ENCODE measurements at places on chromosomes 1 and 21.

GRCh38 chr1:55749975-55750627 is 534.9 kb upstream of the USP24 start:
- DNase-seq: no peak

DNA sequence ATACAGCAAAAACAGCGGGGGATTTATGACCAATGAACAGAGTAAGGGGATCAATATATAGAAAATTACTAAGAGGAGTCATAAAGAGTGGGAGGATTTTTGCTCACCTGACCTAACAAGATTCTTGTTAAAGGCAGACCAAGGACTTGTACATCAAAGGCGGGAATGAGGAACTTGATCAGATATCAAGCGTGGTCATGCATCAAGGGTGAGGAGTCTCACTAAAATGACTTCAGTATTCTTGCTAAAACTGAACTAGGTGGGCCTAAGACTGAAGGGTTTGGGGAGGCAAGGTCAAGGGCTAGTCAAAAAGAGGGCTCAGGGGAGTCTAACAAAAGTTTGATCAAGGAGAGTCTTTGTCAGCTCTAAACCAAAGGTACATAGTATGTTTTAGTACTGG is 2.1 kb downstream of the MOV10 start:
- no peak for DNase-seq

- DNase-seq: no peak
Observed at GRCh38 chr1:158285756-158286241, 3.9 kb upstream of the CD1C start.

GRCh38 chr21:38805328-38806152 is at the start of gene ETS2:
Gene ETS2 (plus strand): TSS chr21:38805929. CDS start chr21:38810035, 4,106 bp downstream.
- peak; percentile 95 for DNase-seq

DNA sequence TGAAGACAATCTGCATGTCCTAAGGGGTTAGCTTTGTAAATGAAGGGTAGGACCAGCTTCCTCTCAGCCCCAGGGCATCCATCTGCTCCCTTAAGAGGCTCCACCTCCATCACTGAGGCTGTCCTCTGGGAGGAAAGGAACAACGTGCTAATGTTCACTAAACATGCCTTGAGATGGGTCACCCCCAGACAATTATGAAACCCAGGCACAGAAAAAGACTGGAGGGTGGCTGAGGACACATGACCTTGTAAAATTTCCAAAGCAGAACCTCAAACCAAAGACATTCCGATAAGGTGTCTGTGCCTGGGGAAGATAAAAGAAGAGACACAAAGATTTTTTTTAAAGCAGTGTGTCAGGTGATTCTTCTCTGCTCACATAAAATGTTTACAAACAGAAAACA is 37.6 kb upstream of the ZNF124 start:
- no peak for DNase-seq

GRCh38 chr1:210291786-210292230 is 36.9 kb upstream of the HHAT start:
- DNase-seq: peak; percentile 94

DNA sequence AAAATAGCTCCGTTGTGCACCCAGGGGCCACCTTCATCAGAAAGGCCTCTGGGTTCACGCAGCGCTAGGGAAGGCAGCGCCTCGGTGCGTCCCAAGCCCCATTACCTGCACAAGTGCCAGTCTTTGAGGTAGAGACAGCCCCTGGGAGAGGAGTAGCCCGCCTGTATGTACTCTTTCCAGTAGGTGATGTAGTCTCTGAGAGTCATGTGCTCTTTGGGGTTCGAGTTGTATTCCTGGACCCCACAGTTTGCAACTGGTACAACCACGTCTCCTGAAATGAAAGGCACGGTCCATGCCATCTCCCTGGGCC is 601 bp downstream of the JMJD4 start:
- no peak for DNase-seq

DNA sequence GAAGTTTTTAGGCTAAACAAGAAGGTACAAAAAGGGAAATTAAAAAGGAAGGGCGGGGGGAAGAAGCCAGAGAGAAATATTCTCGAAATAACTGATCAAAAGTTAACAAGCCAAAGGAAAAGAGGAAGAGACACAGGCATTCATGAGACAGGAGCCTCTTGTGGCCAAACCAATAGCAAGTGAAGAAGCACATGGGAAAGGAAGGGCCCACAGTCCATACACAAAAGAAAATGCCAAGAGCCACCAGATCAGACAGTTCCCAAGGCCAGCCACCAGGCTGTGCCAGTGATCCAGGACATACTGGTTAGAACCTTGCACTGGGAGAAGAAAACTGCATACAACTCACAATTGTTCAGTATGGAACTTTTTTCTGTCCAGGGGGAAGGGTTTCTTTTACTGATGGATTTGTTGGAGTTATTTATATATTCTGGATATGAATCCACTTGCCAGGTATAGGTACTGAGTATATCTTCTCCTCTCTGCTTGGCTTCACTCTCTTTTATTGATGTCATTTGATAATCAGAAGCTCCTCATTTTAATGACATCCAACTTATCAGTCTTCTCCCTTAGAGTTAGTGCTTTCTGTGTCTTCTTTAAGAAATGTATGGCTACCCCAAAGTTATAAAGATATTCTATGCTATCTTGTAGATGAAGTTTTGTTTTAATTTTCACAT is 76.8 kb downstream of the CD46 start:
- DNase-seq: peak; percentile 73

- no peak for DNase-seq
Observed at GRCh38 chr1:202217951-202218350, 24.4 kb downstream of the LGR6 start.

DNA sequence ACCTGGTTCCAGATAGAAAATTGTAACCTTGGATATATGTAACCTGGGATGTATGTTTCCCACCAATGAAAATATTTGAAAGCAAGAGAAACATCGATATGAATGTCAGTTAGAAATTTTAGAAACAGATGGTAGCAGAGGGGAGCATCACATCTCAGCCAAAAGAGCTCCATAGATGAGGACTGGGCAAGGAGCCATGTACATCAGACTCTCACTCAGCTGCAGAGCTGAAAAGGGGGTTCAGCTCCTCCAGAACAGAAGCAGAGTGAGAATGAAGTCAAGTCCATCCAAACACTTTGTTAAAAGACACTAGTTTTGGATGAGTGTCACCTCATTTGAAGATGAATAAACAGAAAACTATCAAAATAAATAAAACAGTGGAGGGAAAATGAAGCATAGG is 202.4 kb downstream of the HMCN1 start:
- no peak for DNase-seq

- DNase-seq: no peak
Observed at GRCh38 chr1:7672864-7673263, 98.2 kb upstream of the VAMP3 start.

GRCh38 chr1:102967786-102968185 is 140.5 kb downstream of the COL11A1 start:
- DNase-seq: peak; percentile 4

DNA sequence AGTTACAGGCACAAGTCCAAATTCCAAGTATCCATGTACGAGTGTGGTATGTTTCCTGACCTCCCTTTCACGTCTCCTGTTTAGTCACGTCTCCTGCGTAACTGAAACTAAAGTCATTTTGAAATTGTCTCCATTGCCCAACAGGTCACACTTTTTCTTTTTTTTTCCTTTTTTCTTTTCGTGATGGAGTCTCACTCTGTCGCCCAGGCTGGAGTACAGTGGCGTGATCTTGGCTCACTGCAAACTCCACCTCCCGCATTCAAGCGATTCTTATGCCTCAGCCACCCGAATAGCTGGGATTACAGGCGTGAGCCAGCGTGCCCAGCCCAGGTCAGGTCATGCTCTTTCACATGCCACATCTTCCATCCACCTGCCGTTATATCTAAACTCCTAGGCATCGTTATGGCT is 38.2 kb downstream of the L1TD1 start:
- no peak for DNase-seq

GRCh38 chr1:35762141-35762540 is 7.6 kb downstream of the CLSPN start:
- DNase-seq: no peak

GRCh38 chr1:2643414-2644077 is 10.7 kb upstream of the MMEL1 start:
- DNase-seq: no peak

DNA sequence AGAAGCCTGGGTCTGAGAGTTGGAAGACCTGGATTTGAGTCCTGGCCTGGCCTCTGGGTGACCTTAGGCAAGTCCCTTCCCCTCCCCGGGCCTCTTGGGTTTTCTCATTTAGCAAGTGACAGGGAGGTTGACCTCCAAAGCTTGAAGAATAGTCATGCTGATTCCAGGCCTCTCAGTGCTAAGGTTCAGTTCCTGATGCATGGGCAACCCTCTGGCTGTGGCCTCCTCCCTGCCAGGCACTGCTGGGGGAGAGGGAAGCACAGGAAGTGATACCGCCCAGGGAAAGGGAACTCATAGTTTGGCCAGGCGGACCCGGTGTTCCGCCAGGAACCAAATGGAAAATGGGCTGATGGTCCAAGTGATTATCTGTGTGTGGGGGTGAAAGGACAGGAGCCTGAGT is 23.6 kb upstream of the WASF2 start:
- DNase-seq: no peak

- peak; percentile 68 for DNase-seq
Observed at GRCh38 chr1:24027838-24028468, 47.8 kb upstream of the SRSF10 start.

DNA sequence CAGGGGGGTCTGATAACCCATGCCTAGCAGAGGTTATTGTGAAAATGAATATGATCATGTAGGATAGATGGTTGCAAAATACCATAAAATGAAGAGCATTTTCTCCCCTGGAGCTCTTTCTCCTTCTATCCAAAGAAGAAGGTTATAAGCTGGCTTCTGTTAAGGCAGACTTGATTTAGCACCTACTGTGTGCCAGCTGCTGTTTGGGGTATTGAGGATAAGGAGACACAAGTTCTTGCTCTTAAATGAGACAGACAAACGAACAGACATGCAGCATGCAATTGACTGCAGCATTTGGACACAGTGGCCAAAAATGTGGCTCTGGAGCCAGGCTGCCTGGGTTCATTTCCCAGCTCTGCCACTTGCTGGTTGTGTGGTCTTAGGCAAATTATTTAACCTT is 39.8 kb upstream of the ID3 start:
- no peak for DNase-seq

- DNase-seq: no peak
Observed at GRCh38 chr1:94828251-94828650, 8.1 kb downstream of the SLC44A3 start.

DNA sequence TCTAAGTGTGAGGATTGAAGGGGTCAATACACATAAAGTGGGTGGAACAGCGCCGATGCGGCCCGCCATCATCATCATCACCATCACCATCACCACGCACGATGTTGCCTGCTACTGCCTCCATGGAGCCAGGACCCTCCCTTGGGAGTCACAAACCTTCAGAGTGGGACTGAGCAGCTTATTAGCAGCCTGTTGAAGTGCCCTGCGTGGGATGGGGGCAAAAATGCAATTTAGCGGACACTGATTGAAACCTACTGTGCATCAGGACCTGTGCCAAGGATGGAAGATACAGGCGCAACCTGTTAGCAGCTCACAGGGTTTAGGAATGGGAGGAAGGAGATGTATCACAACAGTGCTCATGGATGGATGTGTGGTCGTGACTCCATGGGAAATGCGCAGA is 26.7 kb downstream of the STPG1 start:
- no peak for DNase-seq

DNA sequence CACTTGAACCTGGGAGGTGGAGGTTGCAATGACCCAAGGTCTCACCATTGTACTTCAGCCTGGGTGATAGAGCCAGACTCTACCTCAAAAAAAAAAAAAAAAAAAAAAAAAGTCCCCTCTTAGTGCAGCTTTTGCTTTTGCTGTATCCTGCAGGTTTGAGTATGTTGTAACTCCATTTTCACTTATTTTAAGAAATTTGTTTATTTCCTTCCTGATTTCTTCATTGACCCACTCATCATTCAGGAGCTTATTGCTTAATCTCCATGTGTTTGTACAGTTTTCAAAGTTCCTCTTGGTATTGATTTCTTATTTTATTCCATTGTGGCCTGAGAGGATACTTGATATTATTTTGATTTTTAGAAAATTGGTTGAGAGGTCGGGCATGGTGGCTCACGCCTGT is 50.9 kb upstream of the AK4 start:
- no peak for DNase-seq

GRCh38 chr1:183676586-183677189 is 23.6 kb upstream of the APOBEC4 start:
- DNase-seq: peak; percentile 58

GRCh38 chr21:41970106-41970391 is 16.2 kb upstream of the C2CD2 start:
- no peak for DNase-seq

- no peak for DNase-seq
Observed at GRCh38 chr1:153954826-153955225, 3.6 kb downstream of the CRTC2 start.

DNA sequence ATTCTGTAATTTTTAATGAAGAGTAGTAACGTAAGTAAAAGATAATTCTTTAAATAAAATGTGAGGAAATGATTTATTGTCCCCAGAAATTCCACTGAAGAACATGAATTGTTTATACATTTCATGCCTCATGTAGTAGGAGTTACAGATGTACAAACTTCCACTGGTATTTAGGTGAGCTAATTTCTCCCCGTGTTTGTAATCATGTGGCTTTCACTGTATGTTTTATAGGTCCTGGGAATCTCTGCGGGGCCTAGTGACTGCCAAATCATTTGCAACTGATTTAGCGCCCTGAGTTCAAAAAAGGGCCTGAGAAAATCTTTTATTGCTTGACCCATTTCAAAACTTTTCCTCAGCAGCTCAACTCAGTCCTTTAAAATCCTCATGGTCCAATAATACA is 30.5 kb upstream of the FASLG start:
- DNase-seq: peak; percentile 69

GRCh38 chr1:234769284-234769985 is 159.5 kb upstream of the IRF2BP2 start:
- DNase-seq: no peak

GRCh38 chr1:66247415-66248208 is 286.3 kb upstream of the SGIP1 start:
- no peak for DNase-seq

- DNase-seq: peak; percentile 63
Observed at GRCh38 chr21:27464648-27465047, 497.8 kb upstream of the ADAMTS5 start.

DNA sequence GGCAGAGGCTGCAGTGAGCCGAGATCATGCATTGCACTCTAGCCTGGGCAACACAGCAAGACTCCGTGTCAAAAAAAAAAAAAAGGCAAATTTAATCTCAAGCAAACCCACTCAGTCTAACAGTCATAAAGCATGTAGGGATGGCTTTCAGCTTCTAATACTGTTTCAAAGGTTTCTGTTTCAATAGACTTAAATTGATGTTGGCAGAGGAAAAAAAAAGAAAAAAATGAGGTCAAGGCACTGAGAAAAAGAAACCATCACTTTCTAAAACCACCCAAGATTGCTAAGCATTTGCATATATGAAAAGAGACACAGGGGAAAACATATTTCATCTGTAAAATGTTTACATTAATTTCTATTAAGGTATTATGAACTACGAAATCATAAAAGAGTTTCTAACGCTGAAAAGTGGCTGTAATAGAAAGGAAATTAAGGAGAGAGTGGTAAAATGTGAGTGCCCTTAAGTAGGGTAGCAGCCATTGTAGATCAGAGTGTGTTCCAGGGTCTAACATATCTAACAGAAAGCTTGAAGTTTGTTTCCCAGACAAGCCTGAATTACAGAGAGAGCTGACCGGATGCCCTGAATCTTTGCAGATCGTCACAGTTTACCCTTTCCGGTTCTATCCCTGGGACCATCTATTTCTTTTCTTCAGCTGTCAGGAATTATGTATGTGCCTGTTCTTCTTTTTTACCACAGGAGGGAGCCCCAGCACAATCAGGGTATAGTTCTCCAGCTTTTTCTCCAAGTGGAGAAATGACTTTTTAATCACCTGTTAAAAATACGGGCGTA is 70.0 kb downstream of the PLD5 start:
- DNase-seq: peak; percentile 36

- peak; percentile 61 for DNase-seq
Observed at GRCh38 chr1:77825131-77825709, 45.8 kb downstream of the MIGA1 start.

All from fibroblast of skin of right quadriceps (primary cell).